ENCODE measurements at places on chromosomes 13 and 19. TPM values are rescaled to one million over a fixed set of nuclear protein-coding genes. Genes with fewer than 3 reads are reported as not detected.

ZNF154 gene
- 3.1 TPM for total RNA-seq

GRCh38 chr19:33263325-33264023 is 37.8 kb upstream of the SLC7A10 start:
- DNase-seq, result no peak

GRCh38 chr13:27043013-27043412 is 128.6 kb downstream of the USP12 start:
- no peak for DNase-seq

DNA sequence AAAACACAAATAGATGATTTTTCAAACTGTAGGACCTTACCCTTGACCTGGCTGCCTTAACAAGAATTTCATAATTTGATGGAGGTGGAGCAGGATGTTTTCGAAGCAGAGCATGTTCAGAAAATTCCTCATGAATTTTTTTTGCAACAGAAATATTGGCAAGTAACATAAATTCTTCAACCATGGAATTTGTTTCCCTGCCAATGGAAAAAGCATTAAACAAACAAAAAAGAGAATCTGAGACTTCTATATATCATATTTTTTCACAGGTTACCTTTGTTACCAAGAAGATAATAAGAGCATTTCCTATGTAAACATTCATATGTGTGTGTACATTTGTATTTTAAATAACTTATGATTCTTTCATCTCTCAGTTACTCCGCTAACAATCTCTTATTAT is 18.3 kb downstream of the DIS3 start:
- no peak for DNase-seq

- peak; percentile 24 for DNase-seq
Observed at GRCh38 chr19:13621413-13621812, 115.1 kb upstream of the CACNA1A start.

DNA sequence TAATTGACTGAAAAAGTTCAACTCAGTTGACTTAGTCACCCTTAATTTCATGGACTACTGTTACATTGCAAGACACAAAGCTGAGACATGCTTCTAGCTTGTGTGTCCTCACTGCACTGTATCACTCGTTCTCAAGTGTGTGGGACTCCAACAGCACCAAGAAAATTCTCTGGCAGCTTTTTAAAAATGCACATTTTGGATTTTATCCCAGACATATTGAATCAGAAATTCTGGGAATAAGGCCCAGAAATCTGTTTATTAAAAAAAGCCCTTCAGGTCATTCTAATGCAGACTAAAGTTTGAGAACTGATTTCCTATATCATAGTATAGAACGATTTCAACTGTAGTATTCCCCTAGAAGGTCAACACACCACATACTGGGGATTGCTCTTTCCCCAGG is 1485.3 kb downstream of the PCDH9 start:
- no peak for DNase-seq

DNA sequence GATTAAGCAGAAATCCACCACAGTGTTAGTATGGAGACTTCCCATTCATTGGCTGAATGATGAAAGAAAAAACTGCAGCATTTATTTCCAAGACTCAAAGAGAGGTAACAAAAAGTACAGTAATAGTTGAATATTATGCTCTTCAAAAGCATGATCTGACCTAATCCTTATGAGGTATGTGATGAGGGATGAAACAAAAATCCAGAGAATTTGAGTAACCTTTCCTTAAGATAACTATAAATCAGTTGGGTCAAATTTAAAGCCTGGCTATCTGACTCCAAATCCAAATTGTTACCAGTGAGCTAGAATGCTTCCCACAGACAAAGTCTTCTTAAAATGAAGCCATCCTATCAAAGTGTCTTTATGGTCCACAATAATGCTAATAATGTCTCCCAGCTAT is 38.1 kb downstream of the NUFIP1 start:
- DNase-seq, result no peak

MBD3L3 gene
- not detected for total RNA-seq

GRCh38 chr13:35729926-35730627 is 253.6 kb upstream of the MAB21L1 start:
- no peak for DNase-seq

ZNF627 gene
- total RNA-seq, result 6.8 TPM

DNA sequence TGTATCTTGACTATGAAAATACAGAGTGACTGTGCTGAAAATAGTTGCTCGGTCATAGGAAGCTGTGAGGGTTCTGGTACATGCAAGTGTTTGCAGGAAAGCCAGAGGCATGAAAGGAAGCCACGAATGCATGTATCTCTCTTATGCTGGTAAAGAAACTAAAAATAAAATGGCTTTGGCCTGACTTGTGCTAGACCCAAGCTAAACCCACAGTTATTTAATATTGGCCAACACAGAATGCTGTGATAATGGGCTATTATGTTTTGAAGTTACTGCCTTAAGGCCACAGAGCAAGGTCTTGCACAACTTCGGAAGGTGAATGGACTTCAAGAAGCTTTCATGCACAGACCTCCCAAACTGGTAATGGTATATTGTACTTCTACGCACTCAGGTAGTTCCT is 518.2 kb upstream of the HTR2A start:
- DNase-seq, result no peak

CRX gene
- not detected for total RNA-seq

- no peak for DNase-seq
Observed at GRCh38 chr19:2412449-2412848, 14.9 kb downstream of the TIMM13 start.

GRCh38 chr19:41657157-41657556 is 30.3 kb upstream of the CEACAM4 start:
- no peak for DNase-seq

RHPN2 gene
- 24.0 TPM for total RNA-seq

DNA sequence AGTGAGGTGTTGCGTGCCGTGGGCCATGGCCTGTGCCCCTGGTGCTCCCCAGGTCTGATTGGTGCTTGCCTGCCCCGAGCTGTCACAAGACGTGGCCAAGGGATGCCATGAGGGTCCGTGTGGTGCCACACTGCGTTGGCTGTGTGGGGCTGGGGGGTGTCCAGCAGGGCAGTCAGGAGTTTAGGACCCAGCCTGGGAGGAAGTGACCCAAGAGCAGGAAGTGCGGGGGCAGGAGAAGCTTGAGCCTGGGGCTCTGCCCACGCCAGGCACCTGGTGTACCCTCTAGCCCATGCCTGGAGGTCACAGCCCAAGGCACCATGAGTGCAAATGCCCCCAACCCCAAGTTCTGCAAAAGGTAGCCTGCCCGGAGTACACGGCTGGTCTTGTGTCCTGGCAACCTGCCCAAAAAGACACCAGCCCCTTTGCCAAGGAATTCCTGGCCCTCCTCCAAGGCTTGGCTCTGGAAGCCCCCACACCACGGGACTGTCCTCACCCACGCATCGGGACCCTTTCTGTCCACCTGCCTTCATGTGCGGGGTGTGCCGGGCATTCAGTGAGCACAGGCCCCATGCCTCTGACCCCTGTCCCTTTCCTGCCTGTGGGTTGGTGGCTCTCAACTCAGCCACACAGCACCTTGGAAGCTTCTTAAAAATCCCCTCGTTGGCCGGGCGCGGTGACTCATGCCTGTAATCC is 24.9 kb downstream of the MPND start:
- DNase-seq, result no peak

DNA sequence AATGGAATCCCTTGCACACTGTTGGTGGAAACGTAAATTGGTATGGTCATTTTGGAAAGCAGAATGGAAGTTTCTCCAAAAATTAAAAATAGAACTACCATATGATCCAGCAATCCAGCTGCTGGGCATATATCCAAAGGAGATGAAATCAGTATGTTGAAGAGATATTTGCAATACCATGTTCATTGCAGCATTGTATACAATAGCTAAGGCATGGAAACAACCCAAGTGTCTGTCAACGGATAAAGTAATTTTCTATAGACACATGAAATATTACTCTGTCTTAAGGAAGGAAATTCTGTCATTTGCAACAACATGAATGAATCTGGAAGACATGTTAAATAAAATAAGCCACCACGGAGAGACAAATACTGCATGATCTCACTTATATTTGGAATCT is 124.7 kb downstream of the GPC5 start:
- no peak for DNase-seq

GRCh38 chr13:40031031-40031430 is 375.6 kb downstream of the COG6 start:
- DNase-seq, result no peak

- DNase-seq, result no peak
Observed at GRCh38 chr13:50437252-50437651, 406.2 kb downstream of the DLEU7 start.

DNA sequence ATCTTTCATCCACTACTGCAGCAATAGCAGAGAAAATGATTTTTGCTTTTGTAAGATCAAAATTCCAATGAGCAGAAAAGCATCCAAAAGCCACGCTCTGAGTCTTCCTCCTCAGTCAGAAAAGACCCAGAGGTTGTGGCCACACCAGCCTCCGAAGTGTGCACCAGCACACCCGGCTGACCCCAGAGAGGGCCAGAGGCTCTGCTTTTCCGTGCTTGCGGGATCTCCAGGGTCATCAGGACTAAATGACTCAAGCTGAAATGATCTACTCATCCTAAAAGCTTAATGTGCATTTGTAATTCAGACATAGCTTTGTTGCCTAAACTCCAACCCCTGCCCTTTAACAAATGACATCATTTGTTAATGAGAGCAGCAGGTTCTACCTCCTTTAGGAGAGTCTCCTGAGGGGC is 16.5 kb downstream of the RXFP2 start:
- no peak for DNase-seq

DNA sequence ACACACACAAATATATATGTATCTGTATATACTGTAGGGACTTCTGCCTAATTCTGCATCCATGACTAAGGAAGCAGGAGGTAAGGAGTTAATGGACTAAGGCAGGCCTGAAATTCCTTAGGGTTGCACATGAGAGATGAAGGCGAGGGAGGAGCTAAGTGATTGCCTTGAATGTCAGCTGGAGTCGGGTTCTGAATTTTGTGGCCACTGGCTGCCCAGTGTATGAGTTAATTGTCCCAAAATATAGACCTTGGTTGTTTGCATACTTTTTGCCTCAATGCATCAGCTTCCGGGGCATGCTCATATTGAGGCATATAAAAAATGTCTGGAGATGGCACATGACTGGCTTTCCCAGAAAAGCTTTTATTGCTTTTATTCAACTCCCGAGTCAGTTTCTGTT is 245.5 kb downstream of the TDRD3 start:
- DNase-seq, result no peak

SH2D3A gene
- not detected for total RNA-seq

UPF1 gene
- 100 TPM for total RNA-seq

GRCh38 chr19:15014579-15014978 is 34.7 kb upstream of the CASP14 start:
- DNase-seq, result no peak

DNA sequence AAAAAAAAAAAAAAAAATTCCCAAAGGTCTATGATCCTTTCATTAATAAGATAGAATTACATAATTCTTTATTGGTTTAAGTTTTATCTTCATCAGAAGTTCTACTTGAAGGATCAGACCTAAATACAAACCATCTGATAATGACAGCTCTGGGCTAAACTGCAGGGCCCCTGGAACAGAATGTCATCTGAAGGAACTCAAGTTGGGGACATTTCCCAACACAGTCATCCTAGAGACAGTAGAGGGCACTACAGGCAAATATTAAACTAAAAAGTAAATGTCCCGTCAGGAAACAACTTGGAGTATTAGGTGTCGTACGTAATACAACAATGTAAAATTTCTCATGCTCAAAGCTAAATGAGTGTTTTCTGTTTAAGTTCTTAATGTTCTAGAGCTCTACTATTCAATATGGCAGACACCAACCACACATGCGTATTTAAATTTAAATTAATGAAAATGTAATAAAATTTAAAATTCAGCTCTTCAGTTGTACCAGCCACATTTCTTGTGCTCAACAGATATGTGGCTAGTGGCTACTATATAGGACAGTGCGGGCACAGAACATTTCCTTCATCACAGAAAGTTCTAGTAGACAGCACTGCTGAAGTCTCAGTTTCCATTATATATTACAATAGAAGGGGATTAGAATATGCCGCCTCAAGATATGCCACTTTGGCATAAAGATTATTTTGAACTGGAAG is 21.8 kb upstream of the NAXD start:
- DNase-seq, result no peak

PROZ gene
- total RNA-seq, result not detected

ADGRE3 gene
- total RNA-seq, result not detected

OCEL1 gene
- 6.7 TPM for total RNA-seq

- DNase-seq, result no peak
Observed at GRCh38 chr19:38395381-38396114, 7.1 kb downstream of the SPRED3 start.

DNA sequence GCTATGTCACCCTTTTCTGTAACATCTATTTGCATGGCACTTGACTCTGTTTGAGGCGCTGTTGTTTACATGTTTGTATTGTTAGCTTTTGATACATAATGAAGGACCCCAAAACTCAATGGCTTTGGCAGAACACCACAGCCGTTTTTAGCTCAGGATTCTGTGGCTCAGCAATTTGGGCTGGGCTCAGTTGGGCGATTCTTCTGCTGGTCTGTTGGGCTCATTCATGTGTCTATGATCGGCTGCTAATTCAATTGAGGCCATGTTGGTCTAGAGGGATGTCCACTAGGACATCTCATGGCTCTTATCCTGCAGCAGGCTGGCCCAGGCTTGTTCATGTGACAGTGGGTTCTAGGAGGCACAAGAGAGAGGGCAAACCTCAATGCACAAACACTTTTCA is 33.9 kb downstream of the VSTM2B start:
- DNase-seq, result no peak

GRCh38 chr13:52371736-52372247 is 34.2 kb downstream of the THSD1 start:
- no peak for DNase-seq

DNA sequence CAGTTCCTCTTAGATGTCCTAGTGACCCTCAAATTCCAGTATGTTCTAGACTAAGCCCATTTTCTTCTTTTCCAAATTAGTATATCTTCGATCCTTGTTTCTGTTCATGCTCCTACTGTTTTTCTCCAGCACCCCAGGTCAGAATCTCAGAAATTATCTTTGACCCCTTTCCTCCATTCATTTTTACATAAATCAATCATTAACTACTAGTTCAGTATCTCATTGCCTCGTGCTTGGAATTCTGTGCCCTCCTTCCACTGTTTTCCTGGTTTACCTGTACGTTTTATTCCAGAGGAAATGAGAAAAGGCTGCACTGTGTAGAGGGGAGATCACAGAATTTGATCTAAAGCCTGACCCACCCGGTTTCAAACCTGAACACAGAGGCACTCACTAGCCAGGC is 107.9 kb downstream of the LRCH1 start:
- no peak for DNase-seq

COL4A1 gene
- total RNA-seq, result 1,113 TPM

GRCh38 chr19:40721936-40722661 is 5.2 kb downstream of the ITPKC start:
- DNase-seq, result no peak

MISP3 gene
- 2.8 TPM for total RNA-seq
